Activated CD4-positive, alpha-beta T cell treated with anti-CD3 and anti-CD28 coated beads, Interleukin-2, amount 10 ng/mL, durations not matched to agents 7 days and 5 days (primary cell): ENCODE measurements at places on chromosomes 4 and X.

DNA sequence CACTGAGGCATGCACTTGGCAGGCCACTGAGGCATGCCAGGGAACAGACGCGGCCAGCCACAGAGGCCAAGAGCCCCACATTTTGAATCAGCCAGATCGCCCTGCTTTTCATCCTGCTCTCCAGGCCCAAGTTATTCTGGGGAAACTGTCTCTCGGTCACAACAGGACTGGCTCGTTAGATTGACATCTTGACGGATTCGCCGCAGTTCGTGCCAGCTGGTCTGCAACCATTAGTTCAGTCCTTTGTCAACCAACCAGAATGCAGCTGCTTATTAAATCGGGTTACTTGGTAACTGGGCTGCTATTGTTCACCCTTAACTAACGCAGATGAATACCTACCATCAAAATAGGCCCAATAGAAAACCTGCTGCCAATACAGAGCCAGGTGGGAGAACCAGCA is 16.7 kb downstream of the CLDN34 start:
- no peak for DNase-seq

DNA sequence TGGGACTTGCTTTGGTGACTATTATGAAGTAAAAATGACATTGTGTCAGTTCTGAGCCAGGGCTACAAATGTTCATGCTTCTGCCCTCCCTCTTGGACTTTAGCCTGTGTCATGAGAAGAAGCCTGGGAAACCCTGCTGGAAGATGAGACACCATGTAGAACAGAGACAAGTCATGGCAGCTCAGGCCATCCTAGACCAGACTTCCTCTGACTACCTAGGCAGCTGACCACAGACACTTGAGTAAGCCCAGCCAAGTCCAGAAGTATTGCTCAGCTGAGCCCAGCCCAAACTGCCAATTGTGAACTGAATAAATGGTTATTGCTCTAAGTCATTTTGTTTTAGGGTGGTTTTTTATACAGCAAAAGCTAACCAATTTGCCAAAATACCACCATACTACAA is 467.6 kb upstream of the CNKSR2 start:
- DNase-seq, result no peak

DNA sequence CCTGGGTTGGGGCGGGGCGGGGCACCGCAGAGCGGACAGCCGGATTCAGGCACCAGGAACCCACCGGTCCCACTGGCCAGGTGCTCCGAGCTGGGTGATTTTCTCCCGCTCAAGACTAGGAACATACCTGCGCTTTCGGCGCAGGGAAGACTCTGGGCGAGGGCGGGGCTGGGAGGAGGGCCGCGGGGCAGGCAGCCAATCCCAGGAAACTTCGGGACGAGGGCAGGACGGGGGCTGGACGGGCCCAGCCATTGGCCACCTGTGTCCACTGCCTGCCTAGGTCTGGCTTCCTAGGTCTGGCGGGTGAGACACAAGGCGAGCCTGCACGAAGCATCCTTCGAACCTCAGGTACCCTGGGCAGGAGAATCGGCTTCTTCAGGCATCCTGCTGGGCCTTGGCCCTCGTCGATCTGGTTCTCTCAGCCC is 274 bp upstream of the ERVMER34-1 start:
- no peak for DNase-seq

DNA sequence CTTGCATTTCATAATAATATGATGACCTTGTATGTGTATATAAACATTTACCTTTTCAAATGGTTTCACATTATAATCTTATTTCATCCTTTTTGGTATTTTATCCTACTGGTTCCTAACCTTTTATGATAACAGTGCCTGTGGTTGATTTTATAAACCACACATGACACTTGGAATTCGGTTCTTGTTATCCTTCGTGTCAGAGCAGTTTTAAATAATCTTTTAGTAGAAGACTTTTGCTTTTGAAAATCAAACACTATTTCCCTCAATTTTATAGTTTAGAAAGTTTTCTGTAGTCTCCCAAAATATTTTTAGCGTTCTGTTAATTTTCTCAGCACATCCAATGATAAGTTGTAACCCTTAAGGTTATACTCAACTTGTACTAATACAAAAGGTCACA is 676.8 kb downstream of the RAPGEF2 start:
- DNase-seq, result no peak

GRCh38 chrX:111504941-111505340 is 6.5 kb upstream of the SERTM2 start:
- DNase-seq, result no peak

DNA sequence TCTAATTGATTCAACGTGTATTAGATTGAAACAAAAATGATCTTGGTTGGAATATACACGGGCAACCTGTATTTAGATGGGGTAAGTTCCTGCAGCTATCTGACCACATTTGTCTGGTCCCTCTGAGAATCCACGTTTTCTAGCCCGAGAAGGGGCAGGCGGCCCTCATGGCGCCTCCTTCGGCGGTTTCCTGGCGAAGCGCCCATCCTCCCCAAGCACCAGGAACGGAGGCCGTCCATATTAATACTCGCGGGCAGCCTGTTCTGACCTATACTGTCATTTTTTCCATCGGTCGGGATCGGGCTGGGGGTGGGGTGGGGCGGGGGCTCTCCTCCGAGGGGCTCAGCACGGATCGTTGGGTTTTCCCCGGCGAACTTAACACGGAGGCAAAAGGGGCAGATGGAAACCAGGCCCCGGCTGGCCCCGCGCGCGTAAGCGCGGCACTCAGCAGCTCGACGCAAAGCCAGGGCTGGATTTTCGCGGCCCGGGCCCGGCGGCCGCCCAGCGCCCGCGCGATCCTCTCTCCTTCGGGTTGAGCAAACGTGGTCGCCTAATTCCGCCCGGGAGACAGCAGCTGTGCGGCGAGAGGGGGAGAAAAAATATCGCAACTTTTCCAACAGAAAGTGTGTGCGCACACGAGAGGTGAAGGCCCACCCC is 77.2 kb upstream of the BCOR start:
- DNase-seq, result peak; percentile 32

GRCh38 chrX:54721424-54721823 is 76.6 kb downstream of the ITIH6 start:
- no peak for DNase-seq
